Renal cortex interstitium (tissue), 15 donors: ENCODE measurements at places on chromosomes 6 and 20. TPM values are rescaled to one million over a fixed set of nuclear protein-coding genes. Genes with fewer than 3 reads are reported as not detected.

TENT5A gene
- polyA plus RNA-seq = 3.4 TPM

BMP5 gene
- 2.9 TPM for polyA plus RNA-seq

RIPPLY2 gene
- not detected for polyA plus RNA-seq

IL17F gene
- polyA plus RNA-seq = 0.56 TPM

PKIB gene
- polyA plus RNA-seq = 1.7 TPM

CLPSL1 gene
- not detected for polyA plus RNA-seq

PACSIN1 gene
- polyA plus RNA-seq = 0.78 TPM

DNA sequence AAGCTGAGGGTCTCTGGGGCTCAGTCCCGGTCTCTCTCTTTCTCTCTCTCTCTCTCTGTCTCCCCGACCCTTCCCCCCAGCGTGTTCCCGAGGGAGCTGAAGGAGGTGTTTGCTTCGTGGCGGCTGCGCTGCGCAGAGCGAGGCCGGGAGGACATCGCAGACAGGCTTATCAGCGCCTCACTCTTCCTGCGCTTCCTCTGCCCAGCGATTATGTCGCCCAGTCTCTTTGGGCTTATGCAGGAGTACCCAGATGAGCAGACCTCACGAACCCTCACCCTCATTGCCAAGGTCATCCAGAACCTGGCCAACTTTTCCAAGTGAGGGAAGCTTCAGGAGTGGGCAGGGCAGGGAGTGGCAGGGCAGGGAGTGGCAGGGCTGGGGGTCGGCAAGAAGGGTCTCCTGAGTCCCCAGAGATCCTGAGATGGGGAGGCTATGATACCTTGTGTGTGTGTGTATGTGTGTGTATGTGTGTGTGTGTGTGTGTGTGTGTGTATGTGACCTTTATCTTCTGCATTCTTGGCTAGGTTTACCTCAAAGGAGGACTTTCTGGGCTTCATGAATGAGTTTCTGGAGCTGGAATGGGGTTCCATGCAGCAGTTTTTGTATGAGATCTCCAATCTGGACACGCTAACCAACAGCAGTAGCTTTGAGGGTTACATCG is 13.6 kb upstream of the ZBTB9 start:
- no peak for DNase-seq

DNA sequence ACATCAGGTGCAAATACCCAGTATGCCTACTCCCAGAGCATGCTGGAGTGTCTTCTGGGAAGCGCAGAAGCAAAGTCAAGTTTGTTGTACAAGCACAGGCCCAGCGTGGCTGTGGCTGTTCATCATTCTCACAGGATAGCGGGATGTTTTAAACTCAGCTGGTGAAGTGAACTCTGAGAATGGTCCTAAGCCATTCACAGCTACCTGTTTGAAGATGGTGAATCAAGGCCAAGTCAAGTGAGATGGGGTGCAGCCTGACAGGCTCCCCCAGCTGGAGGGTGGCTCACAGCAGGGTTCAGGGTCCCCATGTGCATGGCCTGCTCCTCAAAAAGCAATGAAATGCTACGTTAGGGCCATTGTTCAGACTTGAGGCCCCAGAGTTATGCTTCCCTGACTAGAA is 304.7 kb upstream of the FOXQ1 start:
- DNase-seq = no peak

DNA sequence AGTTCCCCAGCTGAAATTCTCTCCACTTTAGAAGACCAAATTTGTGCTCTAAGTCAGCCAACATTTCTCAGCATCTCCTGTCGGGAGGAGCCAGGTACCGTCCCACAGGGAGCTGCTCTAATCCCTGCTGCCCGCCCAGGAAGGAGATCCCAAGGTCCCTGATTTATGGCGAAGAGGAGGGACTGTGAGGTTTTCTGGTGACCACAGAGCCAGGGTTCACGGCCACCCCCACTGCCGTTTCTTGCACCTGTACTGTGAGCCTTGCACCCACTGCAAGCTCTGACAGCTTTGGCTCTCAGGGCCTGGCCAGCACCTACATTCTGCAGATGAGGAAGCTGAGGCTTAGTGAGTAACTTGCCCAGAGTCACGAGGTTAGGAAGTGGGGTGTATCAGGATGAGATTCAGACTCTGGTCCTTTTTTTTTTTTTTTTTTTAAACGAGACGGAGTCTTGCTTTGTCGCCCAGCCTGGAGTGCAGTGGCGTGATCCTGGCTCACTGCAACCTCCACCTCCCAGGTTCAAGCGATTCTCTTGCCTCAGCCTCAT is 34.9 kb downstream of the FOXC1 start:
- DNase-seq = no peak

DNA sequence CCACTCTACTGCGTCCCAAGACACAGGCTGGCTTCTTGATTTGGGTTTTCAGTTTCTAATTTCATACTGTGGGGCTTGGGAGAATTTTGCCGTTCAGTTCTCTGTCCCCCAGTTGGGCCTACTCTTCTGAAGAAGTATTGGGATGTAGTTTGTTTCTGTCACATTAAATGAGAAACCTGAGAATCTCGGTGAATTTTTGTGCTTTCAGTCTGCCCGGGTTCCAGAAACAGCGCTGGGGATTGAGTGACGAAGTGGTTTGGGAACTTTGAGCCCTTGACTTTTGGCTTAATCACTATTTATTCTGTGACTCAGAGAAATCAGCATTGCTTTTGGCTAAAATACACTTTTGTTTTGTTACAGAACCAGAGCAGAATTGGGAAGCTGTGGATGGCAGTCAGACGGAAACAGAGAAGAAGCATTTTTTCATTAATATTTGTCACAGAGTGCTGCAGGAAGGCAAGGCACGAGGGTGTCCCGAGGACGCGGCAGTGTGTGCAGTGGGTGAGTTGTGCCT is 74.0 kb downstream of the IGF2R start:
- DNase-seq = no peak

- DNase-seq = no peak
Measured at GRCh38 chr20:4545526-4545925, 176.2 kb upstream of the PRND start.

- no peak for DNase-seq
Measured at GRCh38 chr6:157840776-157841175, 17.7 kb downstream of the SNX9 start.

- no peak for DNase-seq
Measured at GRCh38 chr20:35891375-35891774, 62.9 kb downstream of the SCAND1 start.

DNA sequence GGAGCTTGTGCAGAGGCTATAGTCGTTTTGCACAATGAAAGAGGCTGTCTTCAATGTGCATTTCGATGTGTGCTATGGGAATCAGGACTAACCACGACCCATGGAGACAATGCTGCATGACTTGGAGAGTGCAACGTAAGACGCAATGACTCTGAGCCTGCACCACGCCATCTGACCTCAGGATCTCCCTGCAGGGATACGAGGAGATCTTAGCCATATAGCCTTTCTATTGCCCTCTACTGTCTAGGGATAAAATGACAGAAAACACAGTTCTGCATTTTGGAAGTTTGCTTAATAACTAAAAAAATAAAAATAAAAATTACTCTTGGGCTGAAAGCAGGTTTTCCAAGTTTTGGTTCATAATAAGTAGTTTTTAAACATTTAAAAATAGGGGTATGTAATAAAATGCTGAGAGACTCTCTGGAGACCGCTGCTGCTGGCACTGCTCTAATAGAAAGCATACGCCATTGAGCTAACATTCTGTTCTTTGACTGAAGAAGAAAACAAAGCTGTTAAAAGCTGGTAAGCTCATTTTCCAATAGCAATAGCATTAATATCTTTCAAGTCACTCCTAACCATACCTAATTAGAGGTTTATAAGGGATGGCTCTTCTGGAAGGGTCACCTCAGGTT is 87.2 kb downstream of the PDE7B start:
- DNase-seq = no peak

DNA sequence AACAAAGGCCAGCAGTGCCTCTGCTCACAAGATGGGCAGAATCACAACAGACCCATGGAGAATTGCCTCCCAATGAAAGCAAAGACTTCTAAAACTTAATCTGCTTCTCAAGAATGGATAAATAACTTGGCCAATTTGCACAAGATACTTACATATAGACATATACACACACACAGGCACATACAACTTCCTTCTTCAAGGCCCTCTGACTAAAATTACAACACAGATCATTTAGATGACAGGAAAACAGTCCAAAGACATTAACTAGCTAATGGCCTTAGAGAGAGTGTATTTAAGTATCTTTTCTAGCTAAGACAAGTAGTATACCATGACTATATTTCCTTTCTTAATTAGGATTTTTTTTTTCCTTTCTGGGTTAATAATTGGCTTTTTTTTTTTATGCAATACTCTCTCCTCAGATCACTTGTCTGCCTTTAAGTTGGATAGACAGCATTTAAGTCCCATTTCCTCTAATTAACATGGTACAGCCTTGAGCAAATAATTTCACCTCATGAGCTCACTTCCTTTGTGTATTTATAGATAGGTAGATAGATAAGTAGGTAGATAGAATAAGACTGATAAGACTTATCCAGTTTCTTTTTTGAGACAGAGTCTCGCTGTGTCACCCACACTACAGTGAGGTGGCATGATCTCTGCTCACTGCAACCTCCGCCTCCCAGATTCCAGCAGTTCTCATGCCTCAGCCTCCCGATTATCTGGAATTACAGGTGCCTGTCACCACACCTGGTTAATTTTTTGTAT is 70.0 kb downstream of the NRSN1 start:
- no peak for DNase-seq

DNA sequence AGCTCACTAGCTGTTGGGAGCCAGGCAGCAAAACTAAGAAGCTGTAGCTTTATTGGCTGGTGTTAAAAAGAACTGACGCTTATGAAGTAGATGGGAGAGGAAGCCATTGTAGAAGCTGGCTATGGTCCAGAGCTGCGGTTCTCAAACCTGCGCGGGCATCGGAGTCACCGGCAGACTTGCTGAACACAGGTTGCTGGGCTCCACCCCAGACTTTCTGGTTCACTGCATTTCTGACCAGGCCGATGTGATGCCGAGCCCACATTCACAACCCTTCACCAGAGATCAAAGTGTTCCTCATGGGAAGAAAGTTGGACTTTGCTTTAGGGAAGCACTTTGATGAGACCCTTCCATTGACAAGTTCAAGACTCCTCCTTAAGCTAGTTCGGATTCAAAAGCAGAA is 231.6 kb downstream of the QKI start:
- no peak for DNase-seq

- no peak for DNase-seq
Measured at GRCh38 chr20:40317156-40317790, 371.8 kb downstream of the MAFB start.

DNA sequence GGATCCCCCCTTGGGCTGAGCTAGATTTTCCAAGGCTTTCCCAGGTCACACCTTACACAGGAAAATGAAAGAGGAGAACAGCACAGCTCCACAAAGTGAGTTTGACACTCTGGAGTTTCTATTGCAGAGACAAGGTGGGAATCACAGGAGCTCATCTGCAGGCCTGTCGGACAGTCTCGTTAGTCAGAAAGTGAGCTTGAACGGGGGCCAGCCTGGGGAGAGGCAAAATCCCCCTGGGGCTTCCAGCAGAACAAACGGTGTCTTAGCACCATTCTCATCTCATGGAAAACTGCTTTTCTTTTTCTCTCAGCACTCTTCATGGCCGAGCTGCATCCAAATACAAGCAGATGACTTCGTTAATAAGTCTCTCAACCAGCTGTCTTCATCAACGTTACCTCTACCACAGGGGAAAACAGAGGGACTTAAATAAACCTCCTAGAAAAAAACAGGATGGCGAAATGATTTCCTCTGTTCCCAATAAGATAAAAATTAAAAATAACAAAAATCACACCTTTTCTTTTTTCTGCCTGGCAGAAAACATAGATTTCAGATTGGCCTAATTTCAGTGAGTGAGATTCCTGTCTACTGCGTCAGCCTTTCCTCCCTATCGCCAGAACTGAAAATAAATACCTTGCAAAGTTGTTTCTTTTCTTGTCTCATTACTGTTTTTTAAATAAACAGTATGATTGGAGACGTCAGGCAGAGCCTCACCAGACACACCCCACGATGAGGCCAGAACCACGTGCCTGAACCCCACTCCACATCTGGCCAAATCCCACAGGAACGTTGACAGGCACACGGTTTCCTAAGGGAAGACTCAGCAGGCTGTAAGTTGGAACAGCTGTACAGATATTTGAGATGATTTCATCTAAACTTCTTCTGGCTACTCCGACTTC is 219.0 kb downstream of the TTLL2 start:
- no peak for DNase-seq

DNA sequence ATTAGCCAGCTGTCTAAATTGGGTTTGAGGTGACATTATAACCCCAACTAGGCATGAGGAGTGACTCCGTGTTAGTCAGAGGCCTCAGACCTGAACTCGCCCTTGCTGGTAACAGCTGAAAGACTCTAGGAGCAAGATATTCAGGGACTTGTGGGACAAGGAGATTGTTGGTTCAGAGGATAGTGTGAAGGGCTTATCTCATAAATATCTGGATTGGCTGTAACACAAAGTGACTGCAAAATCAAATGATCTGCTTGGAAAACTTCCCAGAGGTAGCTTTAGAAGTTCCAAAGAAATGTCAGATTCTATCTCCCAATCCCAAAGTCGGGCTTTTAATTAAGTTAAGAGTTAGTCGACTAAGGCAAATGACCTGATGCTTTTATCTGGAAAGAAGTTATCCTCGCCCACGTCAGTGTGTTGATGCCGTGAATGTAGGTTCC is 72.4 kb downstream of the TULP4 start:
- no peak for DNase-seq

DNA sequence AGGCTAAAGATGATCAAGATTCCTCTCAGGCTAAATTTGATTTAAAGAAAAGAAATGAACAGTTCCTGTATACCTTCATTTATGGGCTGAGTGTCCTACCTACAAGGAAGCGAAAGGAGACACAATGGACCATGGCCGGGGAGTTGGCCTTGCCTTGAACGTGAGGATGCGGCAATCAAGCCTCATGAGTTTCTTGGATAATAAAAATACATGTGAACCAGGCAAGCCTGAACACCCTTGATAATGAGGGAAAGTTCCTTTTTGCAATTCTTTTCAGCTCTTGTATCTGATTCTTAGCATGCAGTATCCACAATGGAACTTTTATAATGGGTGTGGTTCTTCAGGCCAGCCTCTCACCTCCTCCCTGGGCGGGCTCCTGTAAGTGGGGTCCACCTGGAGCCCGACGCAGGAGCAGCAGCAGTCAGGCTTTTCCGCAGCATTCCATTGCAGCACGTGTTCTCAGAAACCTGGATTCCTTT is 83.8 kb downstream of the RNASET2 start:
- no peak for DNase-seq

GRCh38 chr6:144390202-144390601 is 105.1 kb downstream of the UTRN start:
- no peak for DNase-seq

- DNase-seq = no peak
Measured at GRCh38 chr6:11218538-11219399, 13.7 kb downstream of the NEDD9 start.

DNA sequence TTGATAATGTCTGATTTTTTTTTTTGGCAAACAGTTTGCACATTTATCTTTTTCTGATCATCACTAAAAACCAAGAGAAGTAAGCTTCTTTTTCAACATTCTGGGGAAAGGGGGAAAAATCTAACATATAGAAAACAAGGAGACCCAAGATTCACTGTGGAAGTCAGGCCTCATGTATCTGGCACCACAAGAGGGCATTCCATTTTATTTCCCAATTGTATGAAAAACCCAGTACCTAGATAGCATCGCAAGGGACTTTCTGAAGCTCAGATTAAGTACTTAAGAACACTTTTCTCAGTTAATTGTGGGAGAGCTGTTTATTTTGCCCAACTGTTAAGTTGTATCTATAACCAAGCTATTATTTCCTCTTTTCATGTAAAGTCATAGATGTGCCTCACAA is 152.9 kb downstream of the KLHL32 start:
- no peak for DNase-seq
